HepG2 (cell line): ENCODE measurements at places on chromosomes 5 and 9. TPM values are rescaled to one million over a fixed set of nuclear protein-coding genes. Genes with fewer than 3 reads are reported as not detected.

ANKRD18B gene
- polyA plus RNA-seq = 0.57 and 0.65 TPM in 2 replicates

PCDHGA12 gene
- polyA plus RNA-seq = 0.03 and 0.07 TPM in 2 replicates

DNA sequence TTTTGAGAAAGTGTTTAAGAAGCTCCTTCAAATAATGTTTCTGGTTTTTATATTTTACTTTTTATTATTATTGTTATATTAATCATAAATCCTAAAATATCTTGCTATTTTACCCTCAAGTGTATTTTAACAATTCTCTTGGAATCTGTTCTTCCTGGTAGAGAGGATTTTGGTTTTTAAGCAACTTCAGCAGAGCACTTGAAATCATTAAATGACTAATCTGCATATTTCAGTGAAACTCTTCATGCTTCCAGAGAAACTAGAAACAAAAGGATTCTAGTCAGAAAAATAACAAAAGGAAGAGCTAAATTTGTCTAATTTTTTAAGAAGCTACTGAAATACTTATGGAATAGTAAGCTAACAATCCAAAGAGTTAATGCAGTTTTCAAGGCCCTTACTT is 1057.3 kb downstream of the TLE1 start:
- DNase-seq = no peak

- no peak for DNase-seq
Observed at GRCh38 chr5:124454081-124454480, 292.4 kb downstream of the ZNF608 start.

DNA sequence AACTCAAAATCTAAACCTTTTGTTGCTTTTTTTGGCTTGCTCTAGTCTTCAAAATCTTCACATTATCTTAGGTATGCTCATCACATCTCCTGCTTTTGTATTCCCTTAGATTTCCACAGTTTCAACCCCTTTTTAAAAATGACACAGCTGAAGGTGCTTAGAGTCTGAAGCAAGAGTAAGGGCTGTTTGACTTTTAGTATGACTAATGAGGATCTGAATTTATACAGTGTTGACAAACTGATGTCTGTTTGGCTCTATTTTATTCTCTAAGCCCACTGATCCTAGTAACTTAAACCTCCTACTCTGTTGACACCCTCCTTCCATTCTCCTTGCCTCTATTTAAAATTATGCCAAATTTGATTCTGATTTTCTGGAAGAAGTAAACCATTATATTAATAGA is 200.1 kb downstream of the MCTP1 start:
- DNase-seq = no peak

SCGB3A2 gene
- polyA plus RNA-seq = not detected in 2 replicates

IGIP gene
- 1.4 and 1.7 TPM in 2 replicates for polyA plus RNA-seq

- DNase-seq = peak; percentile 67
Observed at GRCh38 chr5:160923936-160924710, 72.1 kb upstream of the ATP10B start.

DNA sequence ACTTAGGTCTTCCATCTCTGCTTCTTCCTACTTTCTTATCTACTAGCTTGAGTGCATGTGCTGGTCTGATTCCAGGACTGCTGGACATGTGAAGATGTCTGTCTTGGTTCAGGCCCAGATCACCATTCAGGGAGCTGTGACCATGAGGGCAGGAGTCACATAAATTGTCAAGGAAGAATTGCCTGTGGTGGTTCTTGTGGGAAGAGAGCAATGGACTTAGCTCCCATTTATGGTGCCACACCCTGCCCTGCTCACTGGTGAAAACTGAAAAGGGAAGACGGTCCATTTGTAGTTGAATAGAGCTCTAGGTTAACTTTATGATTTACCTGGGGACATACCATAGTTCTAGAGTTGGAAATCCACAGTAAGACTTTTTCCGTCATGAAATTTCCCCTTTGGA is 244.3 kb upstream of the ZNF608 start:
- no peak for DNase-seq

DNA sequence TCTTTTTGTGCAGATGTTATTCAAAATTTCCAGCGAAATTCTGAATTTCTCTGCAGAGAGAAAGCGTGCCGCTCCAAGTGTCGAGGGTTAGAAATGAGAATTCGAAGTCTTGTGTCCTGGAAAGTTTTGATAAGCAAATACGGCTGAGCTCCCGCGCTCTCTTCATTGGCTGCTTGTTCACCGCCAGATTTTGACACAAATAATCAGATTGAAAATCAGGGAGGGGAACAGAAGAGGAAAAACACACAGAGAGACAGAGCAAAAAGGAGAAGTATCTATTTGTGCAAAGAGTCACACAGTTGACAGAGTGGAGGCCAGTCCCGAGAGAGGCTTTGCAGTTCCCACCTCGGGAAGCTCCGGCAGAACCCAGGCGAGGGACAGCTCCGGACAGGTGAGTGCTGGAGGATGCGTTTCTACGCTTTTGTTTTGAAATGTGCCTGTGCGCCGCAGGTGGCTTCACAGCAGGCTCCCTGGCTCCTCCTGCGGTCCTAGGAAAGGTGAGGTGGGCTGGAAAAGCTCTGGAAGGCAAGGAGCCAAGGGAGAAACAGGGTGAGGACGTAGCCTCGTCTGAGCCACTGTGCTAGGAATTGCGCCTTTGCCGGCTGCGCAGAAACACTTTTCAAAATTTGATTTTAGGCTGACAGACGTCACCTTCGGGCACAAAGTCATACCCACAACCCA is at the start of gene GFI1B:
Gene GFI1B (plus strand): TSS at position 244 of the 681 bp plus-strand sequence. CDS start 7,985 bp downstream, outside the sequence.
- DNase-seq = no peak

- no peak for DNase-seq
Observed at GRCh38 chr5:129460936-129461710, 1.0 kb downstream of the ADAMTS19 start.

DNA sequence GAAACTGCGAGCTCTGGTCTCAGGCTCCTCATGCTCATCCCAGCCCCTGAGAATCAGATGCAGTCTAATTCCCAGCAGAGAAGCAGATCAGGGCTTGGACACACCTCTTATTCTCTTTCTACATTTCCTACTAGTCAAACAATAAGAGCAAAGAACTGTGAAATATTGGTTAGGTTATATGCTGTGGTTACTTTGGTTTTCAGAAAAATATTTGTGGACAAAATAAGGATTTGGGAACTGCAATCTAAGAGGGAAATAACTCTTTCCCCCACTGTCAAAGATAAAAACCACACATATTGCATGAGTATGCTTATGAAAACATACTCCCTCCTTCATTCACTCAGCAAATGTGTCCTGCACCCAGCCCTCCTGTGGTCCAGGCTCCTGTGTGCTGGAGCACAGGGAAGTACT is 164.5 kb upstream of the S1PR3 start:
- DNase-seq = no peak

GRCh38 chr5:127697894-127698600 is 5.1 kb upstream of the CCDC192 start:
- no peak for DNase-seq

SOX30 gene
- 0.05 TPM in 1 of 2 replicates, not detected in the other for polyA plus RNA-seq

- no peak for DNase-seq
Observed at GRCh38 chr9:138063033-138063432, 185.5 kb downstream of the CACNA1B start.

- no peak for DNase-seq
Observed at GRCh38 chr9:128208386-128208785, 5.2 kb downstream of the DNM1 start.

- no peak for DNase-seq
Observed at GRCh38 chr9:33167972-33168461, 881 bp upstream of the B4GALT1 start.

GRCh38 chr9:35910613-35911359 is 1.5 kb downstream of the SPAAR start:
- peak; percentile 58 for DNase-seq

GRM6 gene
- polyA plus RNA-seq = not detected in 2 replicates

DNA sequence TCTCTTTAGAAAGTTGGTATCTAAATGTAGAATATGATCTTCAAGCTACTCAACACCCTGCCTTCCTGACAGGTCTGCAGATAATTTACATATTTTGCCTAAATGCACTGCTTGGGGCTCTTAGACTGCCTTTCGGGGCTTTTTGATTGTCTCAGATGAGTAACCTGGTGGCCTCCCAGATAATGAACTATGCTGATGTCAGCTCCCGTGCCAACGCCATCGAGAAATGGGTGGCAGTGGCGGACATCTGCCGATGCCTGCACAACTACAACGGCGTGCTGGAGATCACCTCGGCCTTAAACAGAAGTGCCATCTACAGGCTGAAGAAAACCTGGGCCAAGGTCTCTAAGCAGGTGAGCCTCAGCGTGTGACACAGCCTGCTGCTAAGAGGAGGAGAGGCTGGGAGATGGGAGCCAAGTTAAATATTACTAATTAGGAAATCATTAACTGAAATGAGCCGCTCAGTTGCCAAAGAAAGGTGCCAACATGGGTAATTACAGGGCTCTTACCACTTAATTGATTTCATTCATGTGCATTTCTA is 20.8 kb upstream of the CKMT2 start:
- DNase-seq = no peak

- no peak for DNase-seq
Observed at GRCh38 chr5:178587763-178588611, 2.2 kb downstream of the COL23A1 start.

DNA sequence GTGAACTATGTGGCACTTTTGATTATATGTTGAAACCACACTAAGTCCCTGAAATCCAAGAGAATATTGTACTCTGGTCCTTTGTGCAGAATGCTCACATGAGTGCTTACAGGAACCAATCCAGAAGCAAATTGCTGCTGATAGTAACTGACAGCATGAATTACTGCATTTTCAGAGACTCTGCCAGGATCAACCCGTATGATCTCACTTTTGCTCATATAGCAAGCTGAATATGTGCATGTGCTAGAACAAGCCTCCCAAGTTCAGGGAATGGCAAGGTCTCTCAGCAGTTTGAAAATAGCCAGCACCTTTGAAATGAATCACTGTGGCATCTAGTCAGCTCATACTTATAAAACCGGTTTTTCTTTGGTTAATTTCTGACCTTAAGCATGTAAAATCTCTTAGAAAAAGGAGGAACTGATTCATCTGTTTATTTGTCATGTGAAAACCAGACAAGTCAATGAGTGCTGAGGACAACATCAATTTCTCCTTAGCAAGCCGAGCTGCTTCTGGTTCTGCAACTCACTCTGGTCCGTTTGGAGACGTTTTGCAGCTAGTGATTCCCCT is 215.7 kb upstream of the ELL2 start:
- peak; percentile 40 for DNase-seq

- DNase-seq = no peak
Observed at GRCh38 chr9:76732341-76732958, 31.8 kb upstream of the PCA3 start.

CDH6 gene
- not detected in 2 replicates for polyA plus RNA-seq

GRCh38 chr5:43121913-43122484 is 1.3 kb downstream of the ZNF131 start:
- peak; percentile 8 for DNase-seq

FAM200C gene
- polyA plus RNA-seq = 2.7 and 3.2 TPM in 2 replicates

- DNase-seq = no peak
Observed at GRCh38 chr5:150780187-150780692, 1.7 kb downstream of the SMIM3 start.

- DNase-seq = no peak
Observed at GRCh38 chr9:116493183-116493860, 193.8 kb upstream of the TRIM32 start.

HMGCS1 gene
- polyA plus RNA-seq = 56.8 and 102 TPM in 2 replicates

DNA sequence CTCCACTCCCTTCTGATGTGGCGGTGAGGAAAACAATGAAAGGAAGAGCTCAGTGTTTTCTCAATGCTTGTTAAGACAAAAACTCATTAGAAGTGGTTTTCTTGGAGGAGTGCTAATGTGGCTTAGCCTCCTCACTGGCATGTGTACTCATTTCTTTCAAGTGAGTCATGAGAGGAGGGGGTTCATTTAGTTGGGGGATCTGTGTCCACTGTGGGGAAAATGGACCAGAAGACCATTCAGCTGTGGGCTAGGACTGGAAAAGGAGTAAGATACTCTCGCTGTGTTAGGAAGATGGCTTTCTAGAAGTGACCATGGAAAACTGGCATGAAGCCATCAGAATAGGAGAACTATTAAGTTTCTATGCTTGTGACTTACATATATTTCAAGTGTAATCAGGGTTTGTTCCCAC is 23.5 kb downstream of the KLF9 start:
- DNase-seq = no peak

- peak; percentile 90 for DNase-seq
Observed at GRCh38 chr5:173472164-173472563, 143.9 kb upstream of the STC2 start.

- DNase-seq = no peak
Observed at GRCh38 chr9:128927731-128928411, 7.1 kb downstream of the PHYHD1 start.

GRCh38 chr9:23611869-23612268 is 214.2 kb downstream of the ELAVL2 start:
- DNase-seq = no peak

SLCO6A1 gene
- 0.35 and 0.48 TPM in 2 replicates for polyA plus RNA-seq

- no peak for DNase-seq
Observed at GRCh38 chr9:136576269-136576626, 30.4 kb upstream of the NOTCH1 start.

BTNL3 gene
- polyA plus RNA-seq = not detected in 2 replicates

SLC2A8 gene
- polyA plus RNA-seq = 22.6 and 37.2 TPM in 2 replicates

DNA sequence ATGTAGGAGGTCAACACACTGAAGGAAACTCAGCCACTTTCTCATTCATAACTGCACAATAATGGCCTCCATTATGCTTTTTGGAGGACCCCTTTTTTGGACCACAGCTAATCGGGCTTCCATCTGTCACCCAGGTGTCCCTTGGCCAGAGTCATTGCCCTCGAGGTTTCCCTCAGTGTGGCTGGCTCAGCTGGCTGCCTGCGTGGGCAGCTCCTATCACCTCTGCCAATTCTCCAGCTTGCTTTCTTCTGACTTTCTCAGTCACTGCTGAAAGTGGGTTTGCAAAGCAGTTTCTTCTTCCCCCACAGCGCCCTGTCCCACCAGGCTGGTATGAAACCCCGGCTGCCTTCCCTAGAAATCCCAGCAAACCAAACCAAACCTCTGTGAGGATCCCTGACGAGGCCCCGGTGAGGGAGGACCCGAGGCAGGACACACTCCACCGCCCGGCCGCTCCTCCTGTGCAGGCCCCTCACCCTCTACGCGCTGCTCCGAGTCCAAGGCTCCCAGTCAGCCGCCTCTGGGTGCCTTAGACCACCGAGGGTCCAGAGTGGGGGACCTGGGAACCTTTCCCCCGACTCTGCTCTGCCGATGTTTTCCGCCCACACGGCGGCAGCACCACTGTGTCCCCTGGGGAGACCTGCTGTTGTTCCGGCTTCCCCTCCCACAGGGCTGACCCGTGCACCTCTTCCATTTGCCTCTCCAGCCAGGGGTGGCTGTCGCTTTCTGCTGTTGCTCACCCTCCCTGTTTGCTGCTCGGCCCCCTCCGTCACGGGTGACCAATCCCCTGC is 109.5 kb downstream of the TENT4A start:
- DNase-seq = no peak

C9orf72 gene
- 5.2 and 5.9 TPM in 2 replicates for polyA plus RNA-seq

DNA sequence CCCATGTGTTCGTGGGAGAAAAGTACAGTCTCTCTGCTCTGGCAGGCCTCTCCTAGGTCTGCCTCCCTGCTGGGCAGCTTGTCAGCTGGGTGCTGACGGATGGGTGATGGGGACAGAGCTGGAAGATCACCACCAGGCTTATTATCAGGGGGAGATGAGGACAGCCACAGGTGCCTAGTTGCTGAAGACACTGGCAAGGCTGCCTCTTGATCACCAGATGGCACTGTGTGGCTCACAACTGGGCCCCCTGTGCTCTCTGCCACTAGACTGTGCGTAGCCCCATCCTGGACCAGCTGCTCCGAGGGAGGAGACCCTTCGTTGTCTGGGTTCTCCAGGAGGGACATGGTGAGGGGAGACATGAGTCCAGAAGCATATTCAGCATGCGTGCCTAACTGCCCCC is 73.0 kb downstream of the KIF24 start:
- DNase-seq = no peak
